Activated T-helper 1 cell treated with Interleukin-2 at 50 U/mL for 16 hours (primary cell): ENCODE measurements at places on chromosomes 16 and 17.

GRCh38 chr17:10699856-10700255 is 2.5 kb downstream of the ADPRM start:
- DNase-seq: no peak

- DNase-seq: no peak
Measured at GRCh38 chr16:66382966-66383299, 16.4 kb downstream of the CDH5 start.

DNA sequence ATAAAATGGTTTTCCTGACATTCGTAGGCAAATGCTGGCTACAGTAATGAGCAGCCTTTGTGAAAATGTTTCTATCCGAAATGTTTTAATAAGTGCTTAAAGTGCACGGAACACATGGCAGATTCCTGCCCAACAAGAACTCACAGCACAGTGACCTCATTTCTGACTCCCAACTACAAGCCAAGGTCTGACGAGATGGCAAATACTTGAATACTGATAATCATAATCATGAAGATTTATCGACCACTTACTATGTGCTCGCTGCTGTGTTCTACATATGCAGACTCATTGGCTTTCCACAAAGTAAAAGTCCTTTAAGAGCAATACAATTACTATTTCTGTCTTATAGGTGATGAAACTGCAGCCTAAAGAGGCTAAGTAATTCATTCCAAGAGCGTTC is 238.1 kb upstream of the CDH5 start:
- DNase-seq: no peak

DNA sequence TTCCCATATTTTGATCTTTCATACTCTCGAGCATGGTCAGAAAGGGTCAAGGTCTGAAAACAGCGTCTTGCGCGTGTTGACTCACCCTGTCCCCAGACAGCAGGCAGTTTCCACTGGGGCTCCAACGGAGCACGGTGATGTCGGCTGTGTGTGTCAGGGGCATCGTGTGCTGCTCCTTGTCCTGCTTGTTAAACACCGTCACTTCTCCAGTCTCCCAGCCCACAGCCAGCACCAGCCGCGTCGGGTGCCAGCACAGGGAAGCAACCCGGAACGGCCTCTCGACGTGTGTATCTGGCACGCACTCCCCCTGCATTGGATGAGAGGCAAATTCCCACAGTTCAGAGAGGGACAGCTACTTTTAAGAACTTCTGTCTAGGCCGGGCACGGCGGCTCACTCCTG is 9.6 kb downstream of the IFT140 start:
- no peak for DNase-seq

GRCh38 chr17:77441130-77441920 is 300.6 kb downstream of the SEC14L1 start:
- DNase-seq: peak; percentile 61

- no peak for DNase-seq
Measured at GRCh38 chr17:82703935-82704865, 5.7 kb upstream of the RAB40B start.
